Natural killer cell treated with Interleukin-12 subunit alpha and Interleukin-12 subunit beta and Interleukin-15 and Interleukin-18, amount 100 ng/mL, for 72 hours (primary cell): ENCODE measurements at places on chromosomes 13 and 19.

- no peak for DNase-seq
Observed at GRCh38 chr13:75790198-75790970, 154.3 kb downstream of the LMO7 start.

DNA sequence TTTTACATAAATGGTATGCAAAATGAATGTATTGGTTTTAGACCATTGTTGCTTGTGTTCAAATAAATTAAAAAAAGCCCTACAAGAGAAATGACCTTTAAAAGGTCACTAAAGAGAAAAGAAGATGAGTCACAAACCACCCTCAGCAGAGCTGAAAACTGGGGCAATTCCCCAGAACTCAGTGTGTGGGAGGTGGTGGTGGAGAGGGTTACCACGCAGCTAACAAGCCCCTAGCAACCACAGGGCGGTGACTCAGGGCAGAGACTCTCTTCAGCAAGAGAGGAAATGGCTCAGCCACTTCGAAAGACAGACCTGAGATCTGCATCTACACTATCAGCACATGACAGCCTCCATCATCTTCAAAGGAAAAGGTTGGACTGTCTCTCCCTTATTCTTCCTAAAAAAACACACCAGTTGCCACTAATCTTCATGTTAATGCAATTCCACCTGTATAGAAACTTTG lies 29.4 kb upstream of the NDFIP2 start:
- DNase-seq, result peak; percentile 96

DNA sequence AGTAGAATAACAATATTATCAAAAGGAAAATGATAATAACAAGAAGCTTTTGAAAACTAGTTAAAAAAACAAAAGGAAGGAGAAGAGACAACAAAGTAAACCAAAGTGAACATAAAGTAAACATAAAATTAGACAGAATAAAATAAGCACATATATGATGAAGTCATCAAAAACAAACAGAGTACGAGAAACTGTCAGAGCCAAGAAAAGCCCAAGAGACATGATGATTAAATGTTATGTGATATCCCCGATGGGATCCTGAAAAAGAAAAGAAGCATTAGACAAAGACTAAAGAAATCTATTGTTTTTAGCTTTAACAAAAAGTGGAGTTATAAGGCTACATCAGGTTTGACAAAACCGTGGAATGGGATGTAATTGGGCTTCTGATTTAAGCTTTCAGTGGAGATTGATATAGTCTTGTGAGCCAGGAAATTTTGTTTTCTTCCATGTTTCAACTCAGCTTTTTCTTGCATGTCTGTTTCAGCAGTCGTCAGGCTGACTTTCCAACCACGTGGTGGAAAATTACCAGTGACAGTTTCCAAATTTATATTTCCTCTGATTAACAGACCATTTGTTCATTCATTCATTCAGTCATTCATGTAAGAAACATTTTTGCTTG lies 64.9 kb downstream of the KL start:
- DNase-seq, result no peak

GRCh38 chr13:112855859-112856258 lies 113.2 kb upstream of the MCF2L start:
- peak; percentile 32 for DNase-seq
